Left lobe of liver (tissue), 2 donors: ENCODE measurements at places on chromosomes 4 and X. TPM values are rescaled to one million over a fixed set of nuclear protein-coding genes. Genes with fewer than 3 reads are reported as not detected.

DNA sequence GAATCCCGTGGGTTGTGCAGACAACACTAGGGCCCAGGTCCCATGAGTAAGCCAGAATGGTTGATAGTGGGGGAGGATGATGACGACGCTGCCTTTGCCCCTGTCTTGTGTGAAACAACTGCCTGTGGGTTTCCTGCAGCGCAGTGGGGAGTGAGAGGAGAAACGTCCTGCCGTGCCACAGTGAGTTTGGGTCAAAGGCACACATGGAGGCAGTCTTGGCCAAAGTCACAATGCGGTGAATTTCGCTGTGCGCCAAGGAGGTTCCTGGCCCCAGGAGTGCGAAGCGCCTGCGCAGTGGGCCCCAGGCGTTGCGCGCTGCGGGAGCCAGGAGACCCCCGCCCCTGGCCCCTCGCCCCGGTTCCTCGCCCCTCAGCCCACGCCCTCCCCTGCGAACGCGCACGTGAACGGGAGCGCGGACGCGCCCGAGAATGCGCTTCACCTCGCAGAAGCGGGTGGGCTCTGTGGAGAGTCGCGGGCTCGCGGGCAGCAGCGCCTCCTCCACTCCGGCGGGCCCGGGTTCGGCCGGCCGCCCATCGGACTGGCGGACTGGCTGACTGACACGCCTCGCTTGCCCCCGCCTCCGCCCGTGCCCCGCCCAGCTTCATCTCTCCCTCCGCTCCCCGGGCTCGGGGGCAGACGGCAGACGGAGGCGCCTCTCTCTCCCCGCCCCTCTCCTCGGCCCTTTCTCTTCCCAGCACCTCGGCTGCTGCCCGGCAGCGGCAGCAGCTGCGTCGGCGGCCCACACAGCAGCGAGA lies at the start of gene NUDT10:
TSS of gene NUDT10 (plus strand) at position 635 of the 755 bp plus-strand sequence. CDS start 144 bp downstream, outside the sequence.
- no peak for DNase-seq

MAML3 gene
- 8.4 TPM for total RNA-seq

- DNase-seq = no peak
Measured at GRCh38 chrX:11329021-11329420, 35.8 kb downstream of the AMELX start.

SHOX gene
- not detected for total RNA-seq

CDKN2AIP gene
- total RNA-seq = 6.8 TPM

NALF2 gene
- total RNA-seq = 0.33 TPM

- DNase-seq = no peak
Measured at GRCh38 chr4:173448103-173448502, 49.2 kb upstream of the SCRG1 start.

DNA sequence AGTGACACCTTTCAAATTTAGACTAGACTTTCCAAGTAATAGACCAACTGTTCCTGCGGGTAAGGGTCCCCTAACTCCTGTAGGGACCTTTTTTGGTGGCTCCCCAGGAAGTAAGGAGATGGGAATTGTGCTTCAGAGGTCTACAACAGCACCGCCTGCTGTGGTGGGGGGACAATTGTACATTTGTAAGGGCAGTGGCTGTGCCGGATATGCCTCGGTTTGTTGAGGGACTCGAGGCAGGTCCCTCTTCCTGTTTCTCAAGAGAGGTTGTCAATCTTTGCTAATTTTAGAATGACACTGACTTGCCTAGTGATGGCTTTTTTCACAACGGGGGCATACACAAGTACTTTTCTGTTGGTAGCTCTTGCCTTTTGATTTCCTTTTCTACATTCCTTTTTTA lies 15.5 kb upstream of the HSD17B11 start:
- DNase-seq = no peak

GRCh38 chr4:56626963-56627362 lies 54.1 kb downstream of the HOPX start:
- DNase-seq = no peak

TEX11 gene
- not detected for total RNA-seq

RHOH gene
- total RNA-seq = 0.70 TPM

GRCh38 chrX:56728321-56728720 lies 722 bp upstream of the NBDY start:
- DNase-seq = no peak

DNA sequence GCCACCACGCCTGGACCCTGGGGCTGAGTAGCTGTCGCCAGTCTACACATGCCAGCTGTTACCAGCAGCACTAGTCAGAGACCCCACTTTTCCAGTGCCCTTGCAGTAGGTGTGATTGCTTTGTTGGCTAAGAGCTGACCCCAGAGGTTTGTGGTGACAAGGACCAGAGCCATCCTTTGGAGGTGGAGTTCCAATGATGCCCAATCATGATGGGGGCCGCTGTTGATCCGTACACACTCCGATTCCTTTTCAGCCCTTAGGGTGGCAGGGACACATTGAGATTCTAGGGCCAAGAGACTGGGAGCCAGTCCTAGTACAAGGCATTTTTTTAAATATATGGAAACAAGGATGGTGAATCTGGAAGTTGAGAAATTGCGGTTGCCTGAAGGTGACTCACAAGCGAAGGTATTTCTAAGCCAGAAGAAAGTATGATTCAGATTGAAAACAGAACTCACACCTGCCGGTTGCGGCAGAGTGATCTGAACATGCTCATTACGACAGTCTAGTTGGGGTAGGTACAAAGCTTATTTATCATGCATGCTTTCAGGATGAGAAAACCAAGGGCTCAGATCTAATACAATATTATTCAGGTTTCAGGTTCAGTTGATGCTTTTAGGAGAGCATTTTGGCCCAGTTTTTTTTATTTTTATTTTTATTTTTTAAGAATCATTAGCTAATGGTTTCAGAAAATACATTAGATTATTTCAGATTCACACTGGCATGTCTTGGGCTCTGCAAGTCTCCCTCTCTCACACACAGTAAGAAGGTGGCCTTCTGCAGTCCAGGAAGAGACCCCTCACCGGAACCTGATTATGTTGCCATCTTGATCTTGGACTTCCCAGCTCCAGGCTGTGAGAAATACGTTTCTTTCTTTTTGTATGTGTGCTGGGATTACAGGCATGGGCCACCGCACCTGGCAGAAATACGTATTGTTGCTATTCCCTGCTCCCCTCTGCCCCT lies 43.4 kb downstream of the SHROOM2 start:
- DNase-seq = no peak
